ENCODE measurements at places on chromosomes 2 and 18. TPM values are rescaled to one million over a fixed set of nuclear protein-coding genes. Genes with fewer than 3 reads are reported as not detected.
A peak's percentile ranks its signal among the peaks of the same experiment; 100 is the strongest.

The ATP8B1 gene
- 0.35 TPM for total RNA-seq

The TPO gene
- 0.18 TPM for total RNA-seq

The NT5C1B gene
- not detected for total RNA-seq

The ATP6V1C2 gene
- not detected for total RNA-seq

The SOX11 gene
- total RNA-seq = not detected

The TUBB8B gene
- total RNA-seq = not detected

The IL18RAP gene
- total RNA-seq = 2.5 TPM

The DTNA gene
- not detected for total RNA-seq

- H3K27me3 ChIP-seq = no peaks in the 10 kb centered on the region
- no peaks in the 10 kb centered on the region for H3K4me1 ChIP-seq
- DNase-seq = no peak
- H3K4me3 ChIP-seq = no peak overlapping the region
- H3K36me3 ChIP-seq = no peaks in the 10 kb centered on the region
Observed at GRCh38 chr2:82823892-82824291, 1635.2 kb downstream of the SUCLG1 start.

- H3K4me3 ChIP-seq = no peak overlapping the region
- no peaks in the 10 kb centered on the region for H3K27me3 ChIP-seq
- DNase-seq = no peak
- no peak overlapping the region for H3K27ac ChIP-seq
- H3K4me1 ChIP-seq = no peaks in the 10 kb centered on the region
- H3K36me3 ChIP-seq = no peaks in the 10 kb centered on the region
Observed at GRCh38 chr2:176398243-176399073, 129.2 kb downstream of the MTX2 start.

- no peaks in the 10 kb centered on the region for H3K36me3 ChIP-seq
- H3K4me3 ChIP-seq = no peak overlapping the region
- DNase-seq = no peak
Observed at GRCh38 chr18:66825347-66825746, 221.5 kb upstream of the CDH19 start.

DNA sequence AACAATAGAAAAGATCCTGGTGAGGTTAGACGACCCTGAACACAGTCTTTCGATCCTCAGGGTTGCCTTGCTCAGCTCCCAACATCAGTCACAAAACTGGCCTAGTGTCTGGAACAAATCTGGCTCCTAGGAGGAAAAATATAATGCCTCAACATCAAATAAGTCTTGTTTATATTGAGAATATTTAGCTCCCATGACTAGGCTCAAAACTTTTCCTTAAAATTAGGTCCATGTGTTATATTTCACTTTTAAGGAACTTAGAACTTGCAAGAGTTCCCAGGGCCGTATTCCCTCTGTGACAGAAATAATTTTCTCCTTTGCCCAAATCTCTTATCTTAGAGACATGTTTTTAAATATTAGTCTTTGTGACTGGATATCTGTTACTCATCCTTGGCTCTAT lies 819.7 kb upstream of the ZEB2 start:
- H3K4me1 ChIP-seq = no peaks in the 10 kb centered on the region
- no peaks in the 10 kb centered on the region for H3K36me3 ChIP-seq
- no peak for DNase-seq
- H3K27ac ChIP-seq = no peak overlapping the region
- no peaks in the 10 kb centered on the region for H3K27me3 ChIP-seq

- no peak for DNase-seq
- no peaks in the 10 kb centered on the region for H3K36me3 ChIP-seq
- peaks cover 2% of the 10 kb centered on the region for H3K4me1 ChIP-seq
- no peak overlapping the region for H3K27ac ChIP-seq
- H3K4me3 ChIP-seq = no peak overlapping the region
Observed at GRCh38 chr2:96510931-96511595, 5.9 kb upstream of the NEURL3 start.

GRCh38 chr2:58612973-58613372 lies 371.8 kb upstream of the FANCL start:
- no peak for DNase-seq
- H3K36me3 ChIP-seq = no peaks in the 10 kb centered on the region
- H3K27ac ChIP-seq = no peak overlapping the region
- no peaks in the 10 kb centered on the region for H3K27me3 ChIP-seq

DNA sequence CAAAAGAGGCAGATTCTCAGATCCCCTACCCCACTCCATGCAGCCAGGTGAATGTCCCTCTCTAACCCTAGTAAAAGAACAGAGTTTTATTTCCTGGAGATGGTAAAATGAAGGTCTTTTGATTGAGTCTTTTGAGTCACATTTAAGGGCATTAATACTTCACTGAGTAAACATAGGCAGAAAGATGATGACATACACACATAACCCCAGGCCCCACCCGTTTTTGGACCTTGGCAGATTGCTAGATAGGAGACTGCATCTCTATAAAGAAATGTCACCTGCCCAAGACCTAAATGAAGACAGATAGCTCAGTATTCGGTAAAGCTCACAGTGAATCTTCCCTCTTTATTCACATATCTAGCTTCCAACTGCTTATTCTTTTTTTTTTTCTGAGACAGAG lies 28.3 kb upstream of the PEX13 start:
- no peaks in the 10 kb centered on the region for H3K4me1 ChIP-seq
- H3K27me3 ChIP-seq = no peaks in the 10 kb centered on the region
- H3K27ac ChIP-seq = no peak overlapping the region
- DNase-seq = no peak
- H3K4me3 ChIP-seq = no peak overlapping the region

- H3K27ac ChIP-seq = no peak overlapping the region
- peak overlapping the region; percentile 11 for H3K4me3 ChIP-seq
- no peaks in the 10 kb centered on the region for H3K27me3 ChIP-seq
- H3K4me1 ChIP-seq = peaks cover 27% of the 10 kb centered on the region
- no peak for DNase-seq
Observed at GRCh38 chr18:63099091-63099840, 220.3 kb downstream of the BCL2 start.

GRCh38 chr2:119702918-119703401 lies 24.0 kb downstream of the TMEM177 start:
- H3K27ac ChIP-seq = peak overlapping the region; percentile 9
- no peaks in the 10 kb centered on the region for H3K36me3 ChIP-seq
- H3K4me1 ChIP-seq = peaks cover 24% of the 10 kb centered on the region
- no peak overlapping the region for H3K4me3 ChIP-seq
- peak; percentile 55 for DNase-seq

DNA sequence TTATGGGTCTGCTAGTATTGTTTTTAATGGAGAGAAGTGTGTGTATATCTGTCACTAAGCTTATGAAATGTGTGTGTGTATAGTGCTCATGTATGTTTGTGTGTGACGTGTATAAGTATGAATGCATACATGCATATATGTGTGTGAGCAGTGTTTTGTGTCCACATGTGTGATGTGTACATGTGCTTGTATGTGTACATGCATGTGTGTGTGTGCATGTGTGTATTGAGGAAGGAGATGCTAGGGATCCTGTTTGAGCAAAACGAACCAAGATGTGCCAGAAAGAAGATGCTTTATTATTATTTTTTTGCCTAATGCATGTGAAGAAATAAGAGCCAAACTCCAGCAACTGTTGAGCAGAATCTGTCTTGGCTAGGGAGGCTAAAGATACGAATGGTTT lies 301.3 kb upstream of the SKOR2 start:
- DNase-seq = no peak
- no peaks in the 10 kb centered on the region for H3K4me1 ChIP-seq
- peaks cover 7% of the 10 kb centered on the region for H3K27me3 ChIP-seq
- no peak overlapping the region for H3K4me3 ChIP-seq

DNA sequence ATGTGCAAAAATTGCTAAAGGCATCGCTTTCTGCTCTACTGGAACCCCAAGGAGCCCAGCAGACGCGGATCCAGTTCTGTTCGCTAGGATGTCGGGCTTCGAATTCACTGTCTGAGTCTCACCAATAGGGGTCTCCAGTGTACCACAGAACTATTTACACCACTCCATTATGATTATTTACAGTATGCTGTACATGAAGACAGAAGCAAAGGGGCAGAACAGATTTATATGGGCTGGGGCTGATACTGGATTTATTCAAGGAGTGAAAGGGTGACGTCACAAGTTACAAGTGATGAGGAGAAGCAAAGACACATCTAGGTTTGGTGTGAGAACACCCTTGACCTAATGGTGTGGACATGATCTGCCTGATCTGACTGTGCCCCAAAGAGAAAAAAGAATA lies 185.3 kb upstream of the ATP5MC3 start:
- H3K4me3 ChIP-seq = no peak overlapping the region
- no peak for DNase-seq
- no peaks in the 10 kb centered on the region for H3K27me3 ChIP-seq
- no peak overlapping the region for H3K27ac ChIP-seq
- H3K36me3 ChIP-seq = no peaks in the 10 kb centered on the region

- peaks cover 7% of the 10 kb centered on the region for H3K4me1 ChIP-seq
- no peak overlapping the region for H3K27ac ChIP-seq
- H3K27me3 ChIP-seq = no peaks in the 10 kb centered on the region
- DNase-seq = no peak
Observed at GRCh38 chr2:109256921-109257320, 127.9 kb downstream of the SH3RF3 start.

- no peaks in the 10 kb centered on the region for H3K36me3 ChIP-seq
- no peak overlapping the region for H3K4me3 ChIP-seq
- H3K4me1 ChIP-seq = no peaks in the 10 kb centered on the region
- no peaks in the 10 kb centered on the region for H3K27me3 ChIP-seq
- no peak overlapping the region for H3K27ac ChIP-seq
Observed at GRCh38 chr18:42338683-42339082, 383.6 kb downstream of the PIK3C3 start.

DNA sequence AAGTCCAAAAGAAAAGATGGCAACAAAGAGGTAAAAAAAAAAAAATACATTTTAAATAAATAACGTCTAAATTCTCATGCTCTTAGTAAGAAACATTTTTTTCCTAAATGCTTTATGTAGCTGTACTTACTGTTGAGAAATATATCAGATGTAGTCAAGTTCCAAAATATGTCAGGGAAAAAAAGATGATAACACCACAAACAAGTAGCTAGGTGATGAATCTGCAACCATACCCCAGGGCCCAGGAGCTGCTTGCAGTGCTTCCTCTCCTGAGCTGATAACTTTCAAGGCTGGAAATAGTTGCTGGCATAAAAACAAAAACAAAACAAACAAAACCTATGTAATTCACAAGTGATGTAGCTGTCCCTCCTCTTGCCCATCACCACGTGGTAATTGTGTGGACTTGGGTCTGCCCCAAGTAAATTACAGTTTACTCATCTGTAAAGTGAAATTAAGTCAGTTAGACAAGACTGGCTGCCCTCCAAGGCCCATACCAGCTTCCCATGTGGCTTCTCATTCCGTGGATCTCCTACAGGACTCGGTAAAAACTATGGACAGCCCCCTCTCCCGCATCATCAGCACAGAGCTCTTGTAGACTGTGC lies 82.6 kb downstream of the SP100 start:
- DNase-seq = no peak
- peaks cover 10% of the 10 kb centered on the region for H3K4me1 ChIP-seq
- H3K27ac ChIP-seq = no peak overlapping the region
- no peaks in the 10 kb centered on the region for H3K27me3 ChIP-seq

GRCh38 chr18:8908792-8909510 lies 193.5 kb upstream of the NDUFV2 start:
- no peaks in the 10 kb centered on the region for H3K4me1 ChIP-seq
- peaks cover 5% of the 10 kb centered on the region for H3K27me3 ChIP-seq
- no peak overlapping the region for H3K4me3 ChIP-seq
- no peak for DNase-seq
- H3K36me3 ChIP-seq = no peaks in the 10 kb centered on the region

DNA sequence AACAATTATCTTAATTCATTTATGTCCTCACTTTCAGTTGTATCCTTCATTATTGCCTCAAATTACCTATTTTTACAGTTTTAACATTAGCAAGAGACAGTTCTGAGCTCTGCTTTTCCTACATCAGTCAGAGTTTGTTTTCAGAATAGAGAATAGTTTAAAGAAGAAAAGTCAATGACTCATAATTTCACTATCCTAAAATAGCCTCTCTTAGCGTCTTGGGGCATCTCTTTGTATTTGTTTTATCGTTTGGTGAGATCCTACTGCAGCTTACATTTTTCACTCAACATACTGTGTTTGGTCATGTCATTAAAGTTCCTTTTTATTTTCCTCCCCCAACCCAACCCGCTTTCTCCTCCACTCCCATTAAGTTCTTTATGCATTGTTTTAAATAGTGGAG lies 3.8 kb downstream of the SEC11C start:
- H3K36me3 ChIP-seq = no peaks in the 10 kb centered on the region
- H3K27ac ChIP-seq = no peak overlapping the region
- H3K4me1 ChIP-seq = peaks cover 16% of the 10 kb centered on the region
- no peak for DNase-seq
- H3K27me3 ChIP-seq = no peaks in the 10 kb centered on the region
- H3K4me3 ChIP-seq = no peak overlapping the region

GRCh38 chr2:196059491-196059960 lies 9.1 kb downstream of the DNAH7 start:
- no peak overlapping the region for H3K4me3 ChIP-seq
- H3K27me3 ChIP-seq = peaks cover 9% of the 10 kb centered on the region
- no peaks in the 10 kb centered on the region for H3K36me3 ChIP-seq
- no peak for DNase-seq
- H3K4me1 ChIP-seq = no peaks in the 10 kb centered on the region
- no peak overlapping the region for H3K27ac ChIP-seq

DNA sequence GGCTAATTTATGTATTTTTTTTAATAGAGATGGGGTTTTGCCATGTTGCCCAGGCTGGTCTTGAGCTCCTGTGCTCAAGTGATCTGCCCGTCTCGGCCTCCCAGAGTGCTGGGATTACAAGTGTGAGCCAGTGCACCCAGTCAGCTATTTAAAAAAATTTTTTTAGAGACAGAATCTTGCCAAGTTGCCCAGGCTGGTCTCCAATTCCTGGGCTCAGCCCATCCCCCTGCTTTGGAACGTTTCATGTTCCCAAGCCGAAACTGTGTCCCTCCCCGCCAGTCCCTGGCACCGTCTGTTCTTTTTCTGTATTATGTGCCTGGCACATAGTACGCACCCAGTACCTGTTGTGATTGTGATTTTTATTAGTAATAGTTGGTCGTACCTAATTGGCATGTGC lies 63.1 kb upstream of the MGAT5 start:
- no peak overlapping the region for H3K27ac ChIP-seq
- no peaks in the 10 kb centered on the region for H3K4me1 ChIP-seq
- no peaks in the 10 kb centered on the region for H3K27me3 ChIP-seq
- peaks cover 5% of the 10 kb centered on the region for H3K36me3 ChIP-seq
- H3K4me3 ChIP-seq = no peak overlapping the region
- no peak for DNase-seq

DNA sequence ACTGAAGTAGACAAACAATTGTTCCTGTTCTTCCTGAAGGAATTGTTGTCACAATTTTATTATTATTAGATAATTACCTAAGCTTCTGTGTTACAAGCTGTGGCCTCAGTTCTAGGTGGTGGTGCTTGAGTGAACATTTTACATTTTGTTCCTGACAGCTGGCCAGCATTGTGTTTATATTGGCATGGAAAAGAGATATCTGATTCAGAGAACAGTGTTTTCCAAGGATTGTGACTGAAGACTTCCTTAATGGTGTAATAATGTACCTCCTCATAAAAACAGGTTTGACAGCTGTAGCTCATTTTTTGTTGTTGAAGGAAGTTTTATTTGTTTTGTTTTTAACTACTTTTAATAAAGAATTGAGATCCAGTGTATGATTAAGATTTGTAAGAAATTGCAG lies 95.2 kb downstream of the EPB41L5 start:
- H3K27me3 ChIP-seq = no peaks in the 10 kb centered on the region
- H3K27ac ChIP-seq = no peak overlapping the region
- no peak for DNase-seq
- no peaks in the 10 kb centered on the region for H3K4me1 ChIP-seq
- H3K4me3 ChIP-seq = no peak overlapping the region
